ENCODE measurements at places on chromosomes 3 and 15.
A peak's percentile ranks its signal among the peaks of the same experiment; 100 is the strongest.

DNA sequence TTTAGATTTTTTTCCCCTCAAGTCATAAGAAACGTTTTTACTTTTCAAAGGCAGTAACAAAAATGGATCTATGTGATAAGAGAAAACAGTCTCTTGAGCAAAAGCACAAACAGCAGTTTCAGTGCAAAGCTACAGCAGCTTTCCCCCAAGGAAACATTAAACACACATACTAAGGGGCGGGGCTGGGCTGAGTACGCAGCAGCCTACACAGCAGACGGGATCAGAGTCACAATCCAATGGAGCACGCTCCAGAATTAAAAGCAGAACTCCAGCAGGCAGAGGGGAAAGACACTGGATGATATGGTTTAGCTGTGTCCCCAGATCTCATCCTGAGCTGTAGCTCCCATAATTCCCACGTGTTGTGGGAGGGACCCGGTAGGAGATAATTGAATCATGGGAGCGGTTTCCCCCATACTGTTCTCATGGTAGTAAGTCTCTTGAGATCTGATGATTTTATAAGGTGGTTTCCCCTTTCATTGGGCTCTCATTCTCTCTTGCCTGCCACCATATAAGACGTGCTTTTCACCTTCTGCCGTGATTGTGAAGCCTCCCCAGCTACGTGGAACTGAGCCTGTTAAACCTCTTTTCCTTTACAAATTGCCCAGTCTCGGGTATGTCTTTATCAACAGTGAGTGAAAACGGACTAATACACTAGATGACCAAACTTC is 116.2 kb upstream of the SLCO3A1 start:
- DNase-seq, result no peak

DNA sequence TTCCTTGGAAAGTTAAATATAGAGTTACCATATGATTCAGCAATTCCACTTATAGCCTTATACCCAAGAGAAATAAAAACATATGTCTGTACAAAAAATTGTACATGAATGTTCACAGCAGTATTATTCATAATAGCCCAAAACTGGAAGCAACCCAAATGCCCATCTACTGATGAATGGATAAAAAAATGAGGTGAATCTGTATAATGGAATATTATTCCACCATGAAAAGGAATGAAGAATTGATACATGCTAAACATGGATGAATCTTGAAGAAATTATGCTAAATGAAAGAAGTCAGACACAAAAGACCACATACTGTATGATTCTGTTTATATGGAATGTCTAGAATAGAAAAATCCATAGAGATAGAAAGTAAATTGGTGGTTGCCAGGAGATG is 61.4 kb downstream of the TTC23 start:
- DNase-seq, result no peak

GRCh38 chr15:65327651-65328393 is 23.3 kb downstream of the RNU5B-1 start:
- DNase-seq, result no peak

GRCh38 chr15:92463826-92464225 is 70.1 kb downstream of the ST8SIA2 start:
- no peak for DNase-seq

GRCh38 chr3:187802203-187802927 is 57.1 kb upstream of the BCL6 start:
- no peak for DNase-seq

DNA sequence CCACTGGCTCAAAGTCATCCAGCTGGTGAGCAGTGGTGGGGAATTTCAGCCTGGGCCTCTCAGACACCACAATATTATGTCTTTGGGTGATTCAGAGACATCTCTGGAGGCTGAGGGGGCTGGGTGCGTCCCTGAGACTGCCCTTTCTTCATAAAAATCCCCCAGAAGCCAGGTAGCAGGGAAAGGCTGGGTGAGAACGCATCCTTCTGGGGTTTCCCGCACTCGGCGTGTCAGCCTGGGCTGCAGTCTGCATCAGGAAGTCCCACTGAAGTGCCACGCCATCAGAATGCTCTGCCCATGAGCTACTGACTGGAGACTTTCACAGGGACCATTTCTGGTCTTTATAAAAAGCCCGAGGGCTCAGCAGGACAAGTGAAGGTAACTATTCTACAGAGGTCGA is 148.8 kb upstream of the SLC6A11 start:
- DNase-seq, result no peak

DNA sequence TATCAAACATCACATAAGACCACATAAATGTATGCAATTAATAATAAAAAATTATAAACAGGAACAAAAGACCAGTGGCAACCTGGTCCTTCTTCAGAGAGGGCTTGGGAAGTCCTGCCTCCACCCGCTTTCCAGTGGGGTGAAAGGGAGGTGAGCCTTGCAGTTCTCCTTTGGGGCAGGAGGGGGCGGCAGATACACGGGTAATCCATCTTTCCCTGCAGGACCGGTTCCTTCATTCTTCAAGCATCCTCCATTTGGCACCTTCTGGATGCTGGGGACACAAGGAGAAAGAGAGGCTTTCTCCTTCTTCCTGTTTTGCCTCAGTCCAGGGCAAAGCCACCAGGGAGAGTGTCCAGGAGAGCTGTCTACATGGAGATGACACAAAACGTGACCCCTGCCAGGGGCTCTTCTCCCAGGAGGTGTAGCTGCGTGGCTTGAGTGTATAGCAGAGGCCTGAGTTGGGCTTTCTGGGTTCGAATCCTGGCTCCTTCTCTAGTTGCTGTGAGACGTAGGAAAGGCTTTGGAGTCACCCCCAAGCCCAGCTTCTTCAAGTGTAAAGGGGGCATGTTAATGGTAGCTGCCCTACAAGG is 23.2 kb downstream of the RPLP1 start:
- peak; percentile 52 for DNase-seq

DNA sequence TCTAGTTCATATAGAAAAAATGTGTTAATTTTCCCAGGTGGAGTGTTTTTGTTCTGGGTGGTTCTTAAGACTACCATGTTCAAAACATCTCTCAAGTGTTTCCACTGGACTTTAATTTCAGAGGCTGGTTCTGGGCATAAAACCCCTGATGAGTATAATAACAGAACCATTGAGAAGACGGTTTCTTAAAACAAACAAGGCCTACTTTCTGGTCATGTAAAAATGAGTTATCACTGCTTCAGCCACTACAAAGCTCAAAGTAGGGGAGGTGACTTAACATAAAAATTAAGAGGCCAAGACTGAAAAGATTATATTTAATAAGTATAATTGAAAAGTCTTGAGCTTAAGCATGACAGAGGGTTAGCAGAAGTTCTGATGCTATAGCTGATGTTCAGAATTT is 33.8 kb downstream of the RYR3 start:
- DNase-seq, result no peak

- DNase-seq, result peak; percentile 69
Measured at GRCh38 chr3:9316881-9317361, 45.9 kb upstream of the THUMPD3 start.

DNA sequence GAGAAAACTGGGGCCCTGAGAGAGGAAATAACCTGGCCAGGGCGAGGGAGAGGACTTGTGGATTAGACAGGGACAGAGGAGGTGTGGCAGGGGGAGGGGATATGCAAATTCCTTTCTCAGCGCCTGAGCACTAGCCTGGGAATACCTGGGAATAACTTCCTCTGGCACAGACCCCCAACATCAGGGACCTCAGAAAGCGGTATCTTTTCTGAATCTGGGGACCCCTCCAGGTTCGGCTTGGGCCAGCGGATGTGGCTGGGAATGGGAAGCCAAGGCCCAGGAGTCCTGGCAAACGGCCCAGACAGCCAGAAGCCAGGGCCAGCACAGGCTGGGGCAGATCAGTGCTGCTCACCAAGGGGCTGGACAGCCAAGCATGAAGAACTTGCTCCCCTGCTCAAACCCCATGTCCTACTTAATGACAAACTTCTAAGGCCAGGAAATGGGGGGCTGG is 9.2 kb upstream of the ACSBG1 start:
- DNase-seq, result peak; percentile 54

GRCh38 chr3:66428733-66429132 is 72.1 kb downstream of the LRIG1 start:
- no peak for DNase-seq

DNA sequence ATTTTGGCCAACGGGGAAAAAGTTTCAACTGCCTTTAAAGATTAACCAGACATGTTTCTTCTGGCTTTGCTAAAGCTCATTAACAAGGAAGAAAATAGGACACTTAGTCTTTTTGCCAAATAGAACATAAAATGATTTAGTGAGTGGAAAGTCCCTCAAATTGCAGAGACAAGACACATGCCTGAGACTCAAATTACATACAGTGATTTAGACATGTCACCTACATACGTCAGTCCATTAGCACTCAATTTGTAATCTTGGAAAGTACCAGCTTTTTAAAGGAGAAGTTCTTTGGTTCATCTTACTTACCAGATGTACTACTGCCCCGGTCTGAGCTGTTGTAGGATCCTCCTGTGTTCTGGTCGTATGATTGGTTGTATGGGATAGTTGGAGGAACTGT is 1134.2 kb downstream of the ROBO1 start:
- DNase-seq, result no peak

DNA sequence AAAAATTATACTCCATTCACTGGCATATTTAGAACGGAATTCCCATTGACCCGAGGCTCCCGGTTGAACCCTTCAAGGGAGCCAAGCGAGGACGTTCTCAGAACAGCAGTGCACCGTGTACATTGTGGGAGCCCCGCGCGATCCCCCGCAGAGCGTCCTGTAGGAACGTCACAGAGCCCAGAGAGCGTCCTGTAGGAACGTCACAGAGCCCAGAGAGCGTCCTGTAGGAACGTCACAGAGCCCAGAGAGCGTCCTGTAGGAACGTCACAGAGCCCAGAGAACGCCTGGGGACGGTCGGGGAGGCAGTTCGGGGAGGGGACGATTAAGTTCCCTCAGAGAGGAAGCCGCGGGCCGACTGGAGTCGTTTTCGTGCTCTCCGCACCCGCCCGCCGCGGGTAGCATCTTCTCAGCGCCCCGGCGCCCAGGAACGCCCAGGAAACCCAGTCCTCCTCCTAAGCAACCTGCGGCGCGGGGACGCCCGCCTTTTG is 506 bp upstream of the ATP1B3 start:
- no peak for DNase-seq

DNA sequence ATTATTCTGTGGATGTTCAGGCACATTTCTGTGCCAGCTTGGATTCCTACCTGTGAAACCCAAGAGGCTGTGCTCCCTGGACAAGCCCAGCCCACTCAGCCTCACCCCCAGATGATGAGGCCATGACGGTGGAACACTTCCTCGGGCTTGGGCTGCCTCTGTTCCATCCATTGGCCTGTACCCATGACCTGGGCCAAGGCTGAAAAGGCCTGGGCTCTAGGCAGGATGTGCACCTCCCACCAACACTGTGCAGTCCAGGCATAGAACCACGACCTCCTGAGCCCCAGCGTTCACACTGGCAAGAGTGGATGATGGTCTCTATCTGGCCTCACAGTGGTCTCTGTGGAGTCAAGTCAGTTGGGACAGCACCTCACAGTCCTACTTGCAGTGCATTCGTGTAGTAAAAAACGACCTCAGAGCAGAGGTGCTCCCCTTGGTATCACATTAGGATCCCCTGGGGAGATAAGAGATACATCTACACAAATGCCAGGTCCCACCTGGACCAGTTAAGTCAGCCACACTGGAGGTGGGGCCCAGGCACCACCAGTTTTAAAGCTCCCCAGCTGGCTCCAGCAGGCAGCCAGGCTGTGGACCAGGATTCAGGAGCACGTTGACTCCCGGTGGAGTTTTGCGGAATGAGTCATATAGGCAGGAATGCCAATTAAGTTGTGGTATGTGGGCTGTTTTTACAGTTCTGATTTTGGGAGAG is 39.0 kb upstream of the IGF1R start:
- DNase-seq, result peak; percentile 74

GRCh38 chr3:53624061-53624857 is 129.8 kb downstream of the CACNA1D start:
- no peak for DNase-seq

DNA sequence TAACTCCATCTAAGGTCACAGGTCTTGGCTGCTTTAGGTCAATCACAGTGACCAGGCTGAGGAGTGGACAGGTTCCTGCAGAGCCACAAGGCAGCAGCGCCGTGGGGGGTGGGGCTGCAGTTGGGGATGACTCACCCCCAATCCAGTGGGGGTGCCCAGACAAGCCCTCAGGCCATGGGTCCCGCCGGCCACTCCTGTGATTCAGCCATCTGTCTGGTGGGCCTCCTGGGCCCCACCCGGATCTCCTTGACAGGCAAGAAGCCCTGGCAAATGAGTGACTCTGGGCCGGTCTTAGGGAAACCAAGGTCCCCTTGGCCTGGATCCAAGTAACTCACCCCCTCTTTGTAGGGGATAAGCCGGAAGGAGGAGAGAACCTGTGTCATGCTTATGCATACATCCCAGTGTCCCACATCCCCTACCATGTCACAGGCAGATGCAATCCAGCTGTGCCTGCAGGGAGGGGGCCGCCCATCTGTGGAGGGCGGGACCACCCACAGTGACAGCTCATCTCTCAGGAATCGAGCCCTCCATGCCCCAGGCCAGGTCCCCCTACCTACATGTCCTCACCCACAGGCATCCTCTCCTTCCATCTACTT is 495 bp upstream of the COL7A1 start:
- DNase-seq, result peak; percentile 54

- no peak for DNase-seq
Measured at GRCh38 chr3:54861248-54862067, 66.4 kb downstream of the LRTM1 start.

- no peak for DNase-seq
Measured at GRCh38 chr3:116164039-116164438, 281.2 kb downstream of the LSAMP start.

DNA sequence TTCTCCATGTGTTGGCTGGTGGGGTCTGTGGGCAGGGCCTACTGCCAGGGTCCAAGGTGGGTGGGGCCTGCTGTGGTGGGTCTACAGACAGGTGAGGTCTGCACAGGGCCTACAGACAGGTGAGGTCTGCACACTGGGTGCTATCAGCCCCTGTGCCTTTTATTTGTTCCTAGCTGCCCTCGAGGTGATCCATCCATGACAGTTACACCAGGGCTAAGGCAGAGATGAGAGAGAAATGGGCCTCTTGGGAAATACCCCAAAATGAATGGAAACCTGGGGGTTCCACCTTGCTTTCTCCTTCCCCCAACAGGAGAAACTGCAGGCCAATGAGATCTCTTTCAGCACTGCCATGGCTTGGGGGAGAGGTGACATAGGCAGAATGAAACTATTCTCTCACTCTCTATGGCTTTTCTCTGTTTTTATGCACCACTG is 36.4 kb downstream of the CFAP100 start:
- no peak for DNase-seq

- no peak for DNase-seq
Measured at GRCh38 chr3:71779674-71780377, 5.1 kb downstream of the PROK2 start.
